ENCODE measurements at places on chromosomes 16 and 17. TPM values are rescaled to one million over a fixed set of nuclear protein-coding genes. Genes with fewer than 3 reads are reported as not detected.

DNA sequence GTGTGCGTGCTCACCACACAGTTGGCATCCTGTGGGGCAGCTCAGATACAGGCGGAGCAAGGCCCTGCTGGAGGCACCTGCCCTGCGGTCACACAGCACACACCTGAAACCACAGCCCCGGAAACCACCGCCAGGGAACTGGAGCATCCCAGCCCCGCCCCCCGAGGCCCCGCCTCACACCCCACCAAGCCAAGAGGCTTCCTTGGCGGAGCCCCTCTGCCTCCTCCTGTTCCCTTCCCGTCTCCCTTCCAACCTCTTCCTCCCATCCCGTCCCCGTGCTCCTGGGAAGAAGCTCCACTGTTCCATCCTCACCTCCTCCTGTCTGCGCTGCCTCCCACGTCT, 205.5 kb downstream of the NTN1 start:
- DNase-seq, result peak; percentile 57

Gene HEATR9
- 1.1 TPM for total RNA-seq

Gene SLC5A11
- 0.44 TPM for total RNA-seq

DNA sequence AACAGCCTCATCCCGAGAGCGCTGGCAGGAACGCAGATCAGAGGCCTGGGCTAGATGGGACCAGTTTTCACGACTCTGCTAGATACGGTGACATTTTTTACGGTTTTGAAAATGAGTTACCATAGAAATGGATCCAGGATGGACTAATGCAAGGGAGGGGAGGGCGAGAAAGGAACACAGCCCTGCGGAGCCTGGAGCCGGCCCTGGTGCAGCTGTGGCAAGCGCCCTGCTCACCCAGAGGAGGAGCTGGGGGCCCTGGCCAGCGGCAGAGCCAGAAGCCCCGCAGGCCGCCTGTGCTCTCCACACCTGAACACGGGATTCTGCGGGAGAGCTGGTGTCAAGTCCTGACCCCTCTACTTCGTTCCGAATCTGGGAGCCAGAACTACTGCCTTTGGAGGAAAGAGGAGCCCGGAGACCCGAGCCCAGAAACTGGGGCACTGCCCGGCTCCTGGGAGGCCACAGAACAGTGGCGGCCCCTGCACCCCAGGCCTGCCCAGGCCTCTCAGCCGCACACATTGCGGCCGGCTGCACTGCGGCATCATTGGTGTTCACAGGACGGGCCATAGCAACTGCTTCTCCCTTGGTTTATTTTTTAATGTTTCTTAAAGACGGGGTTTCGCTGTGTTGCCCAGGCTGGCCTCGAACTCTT, 88.6 kb upstream of the CHMP6 start:
- DNase-seq, result no peak

Gene MIF4GD
- total RNA-seq, result 56.3 TPM

GRCh38 chr16:80848862-80849261, 44.5 kb upstream of the CDYL2 start:
- DNase-seq, result no peak

DNA sequence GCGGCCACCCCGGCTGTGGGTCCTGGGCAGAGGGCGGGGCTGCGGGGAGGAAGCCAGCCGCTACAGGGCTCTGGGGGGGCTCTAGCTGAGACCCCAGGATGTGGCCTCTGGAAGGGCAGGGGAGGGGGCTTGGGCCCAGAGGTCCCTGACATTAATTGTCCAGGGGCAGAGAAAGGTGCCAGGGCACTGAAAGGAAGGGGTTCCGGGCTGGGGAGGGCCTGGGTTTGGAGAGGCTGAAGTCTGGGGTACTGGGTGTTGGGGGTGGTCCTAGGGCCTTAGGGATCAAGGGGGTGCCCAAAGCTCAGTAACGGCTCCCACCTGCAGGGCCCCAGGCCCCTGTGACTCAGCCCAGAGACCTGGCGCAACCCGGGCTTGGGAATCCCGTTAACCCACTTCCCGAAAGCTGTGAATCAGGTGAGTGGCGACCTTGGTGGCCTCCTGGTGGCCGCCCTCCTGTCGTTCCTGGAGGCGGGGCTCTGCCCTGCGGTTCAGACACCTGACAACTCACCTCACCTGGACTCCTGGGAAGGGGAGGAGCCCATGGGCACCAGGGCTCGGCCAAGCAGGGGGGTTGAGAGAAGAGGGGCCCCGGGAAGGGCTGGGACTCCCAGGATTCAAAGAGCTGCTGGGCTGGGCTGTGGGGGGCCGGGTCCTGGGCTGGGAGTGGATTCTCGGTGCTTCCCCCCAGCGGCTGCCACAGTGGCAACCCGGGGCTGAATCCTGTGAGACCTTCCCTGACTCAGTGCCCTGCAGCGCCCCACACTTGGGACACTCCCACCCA, 465 bp upstream of the PRSS22 start:
- no peak for DNase-seq

GRCh38 chr17:50841277-50841948, 6.0 kb downstream of the WFIKKN2 start:
- DNase-seq, result no peak

GRCh38 chr17:65542610-65543009, 18.8 kb downstream of the AXIN2 start:
- no peak for DNase-seq
